ENCODE measurements at places on chromosomes 2 and 18.
A peak's percentile ranks its signal among the peaks of the same experiment; 100 is the strongest.

GRCh38 chr2:25797620-25798488 is 80.4 kb downstream of the ASXL2 start:
- DNase-seq, result no peak

GRCh38 chr2:108106731-108107130 is 120.4 kb downstream of the SLC5A7 start:
- no peak for DNase-seq

- no peak for DNase-seq
Observed at GRCh38 chr2:114717049-114717448, 274.6 kb downstream of the DPP10 start.

- no peak for DNase-seq
Observed at GRCh38 chr2:48162742-48163141, 256.4 kb upstream of the FBXO11 start.

GRCh38 chr2:187803816-187804215 is 249.6 kb upstream of the TFPI start:
- DNase-seq, result no peak

- no peak for DNase-seq
Observed at GRCh38 chr18:11307716-11308115, 158.3 kb upstream of the PIEZO2 start.

GRCh38 chr2:82959727-82960126 is 1499.4 kb downstream of the SUCLG1 start:
- no peak for DNase-seq

GRCh38 chr2:53182601-53183000 is 585.0 kb upstream of the CHAC2 start:
- no peak for DNase-seq

DNA sequence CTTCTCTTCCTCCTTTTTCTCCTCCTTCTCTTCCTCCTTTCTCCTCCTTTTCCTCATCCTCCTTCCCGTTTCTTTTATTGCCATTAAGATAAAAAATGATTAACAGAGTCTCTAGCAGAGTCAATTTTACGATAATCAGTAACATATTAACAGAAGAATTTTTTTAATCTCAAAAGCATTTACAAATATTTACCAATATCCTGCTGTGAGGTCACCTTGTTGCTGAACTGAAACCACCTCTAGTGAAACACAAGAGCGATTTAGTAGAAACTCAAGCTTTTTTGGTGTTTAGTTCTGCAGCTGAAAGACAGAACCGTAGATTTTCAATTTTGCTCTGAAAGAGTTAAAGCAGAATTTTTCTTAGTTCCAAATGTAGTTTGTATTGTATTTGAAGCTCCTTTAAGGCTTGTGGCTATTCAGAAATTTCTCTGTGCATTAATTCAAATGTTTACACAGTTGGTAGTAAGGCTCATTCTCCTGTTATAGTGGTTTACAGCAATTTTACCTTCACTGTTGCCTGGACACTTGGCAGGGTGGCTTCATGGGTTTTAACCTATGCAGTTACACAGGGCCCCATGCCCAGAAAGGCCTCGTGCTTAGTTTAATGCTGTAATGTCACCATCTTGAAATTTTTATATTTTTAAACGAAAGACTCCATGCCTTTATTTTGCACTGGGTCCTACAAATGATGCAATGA is 1106.6 kb upstream of the FAM98A start:
- DNase-seq, result no peak

GRCh38 chr2:118044854-118045253 is 31.0 kb upstream of the CCDC93 start:
- DNase-seq, result no peak

GRCh38 chr2:65367524-65367923 is 64.9 kb downstream of the SPRED2 start:
- DNase-seq, result no peak

- DNase-seq, result no peak
Observed at GRCh38 chr2:18047896-18048657, 169.6 kb downstream of the KCNS3 start.

DNA sequence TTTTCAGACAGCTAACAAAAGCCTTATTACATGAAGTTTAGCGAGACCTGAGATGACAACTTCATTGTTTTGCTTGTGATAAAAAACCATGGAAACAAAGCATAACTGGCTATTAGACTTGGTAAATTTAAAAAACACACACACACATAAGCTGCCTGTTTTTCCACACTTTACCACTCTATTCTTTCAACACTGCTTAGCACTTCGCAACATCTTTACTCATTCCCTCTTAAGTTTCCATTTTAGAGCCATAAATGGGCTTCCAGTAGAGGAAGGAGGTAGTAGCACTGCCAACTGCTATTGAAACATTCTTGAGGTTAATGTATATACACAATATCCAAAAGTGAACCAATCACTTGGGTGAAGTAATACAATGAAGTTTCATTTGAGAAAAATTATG is 54.1 kb downstream of the BAZ2B start:
- no peak for DNase-seq

DNA sequence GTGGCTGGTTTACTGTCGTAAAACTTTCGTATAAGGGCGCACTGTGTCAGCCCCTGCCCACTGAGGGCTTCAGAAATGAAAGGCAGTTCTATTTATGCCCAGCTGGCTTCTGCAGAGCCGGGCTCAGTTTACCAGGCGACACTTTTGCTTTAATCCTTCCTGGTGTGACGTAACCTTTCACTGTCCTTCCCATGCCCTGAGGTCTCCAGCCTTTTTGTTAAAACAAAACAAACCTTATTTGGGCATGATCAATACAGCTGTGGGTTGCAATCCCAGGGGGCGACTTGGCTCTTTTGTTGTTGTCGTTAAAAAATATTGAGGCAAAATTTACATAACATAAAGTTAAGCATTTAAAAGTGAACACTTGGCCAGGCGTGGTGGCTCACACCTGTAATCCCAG is 85.3 kb downstream of the AGAP1 start:
- no peak for DNase-seq

DNA sequence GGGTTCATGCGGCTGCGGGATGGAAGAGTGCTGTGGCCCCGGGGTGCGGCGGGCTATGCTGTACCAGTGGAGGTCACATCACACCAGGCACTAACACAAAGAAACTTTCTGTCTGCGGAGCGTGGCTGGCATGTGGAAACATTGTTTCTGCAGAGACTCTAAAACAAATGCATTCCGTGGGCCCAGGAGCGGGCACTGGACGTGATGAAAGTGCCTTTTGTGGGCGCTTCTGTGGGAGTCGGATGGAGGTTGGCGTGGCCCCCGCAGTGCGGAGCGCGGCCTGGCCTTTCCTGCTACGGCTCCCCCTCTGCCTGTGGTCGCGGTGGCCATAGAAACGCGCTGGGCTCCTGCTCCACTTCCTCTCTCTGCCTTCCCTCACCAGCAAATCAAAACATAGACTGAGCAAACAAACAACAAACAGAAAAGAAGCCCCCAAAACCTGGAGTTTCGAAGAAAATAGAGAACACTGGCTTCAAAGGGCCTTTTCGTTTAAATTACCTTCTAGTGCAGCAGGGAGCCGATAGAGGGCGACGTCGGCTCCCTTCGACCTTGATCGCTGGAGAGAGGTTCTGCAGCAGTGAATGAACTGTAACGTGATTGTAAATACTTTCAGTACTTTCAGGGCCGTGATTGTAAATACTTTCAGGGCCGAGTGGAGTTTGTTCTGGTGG is 51.4 kb downstream of the KIF5C start:
- DNase-seq, result peak; percentile 31

DNA sequence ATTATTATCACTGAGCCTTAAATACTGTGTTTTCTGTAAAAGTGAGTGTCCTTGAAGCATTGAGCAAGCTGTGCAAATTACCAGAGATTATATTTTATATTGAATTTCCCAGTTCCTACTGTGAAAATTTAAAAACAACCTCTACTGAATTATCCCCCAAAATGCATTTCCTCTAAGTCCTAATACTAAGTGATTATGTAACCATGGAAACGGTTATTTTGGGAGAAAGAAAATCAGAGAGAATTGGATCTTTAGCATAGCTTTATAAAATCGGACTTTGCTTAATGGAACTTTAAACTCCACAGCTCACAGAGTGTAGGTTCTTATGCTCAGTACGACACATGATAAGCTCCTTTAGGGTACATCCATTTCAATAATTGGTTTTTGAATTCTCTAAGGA is 19.3 kb upstream of the CHMP1B start:
- DNase-seq, result no peak

DNA sequence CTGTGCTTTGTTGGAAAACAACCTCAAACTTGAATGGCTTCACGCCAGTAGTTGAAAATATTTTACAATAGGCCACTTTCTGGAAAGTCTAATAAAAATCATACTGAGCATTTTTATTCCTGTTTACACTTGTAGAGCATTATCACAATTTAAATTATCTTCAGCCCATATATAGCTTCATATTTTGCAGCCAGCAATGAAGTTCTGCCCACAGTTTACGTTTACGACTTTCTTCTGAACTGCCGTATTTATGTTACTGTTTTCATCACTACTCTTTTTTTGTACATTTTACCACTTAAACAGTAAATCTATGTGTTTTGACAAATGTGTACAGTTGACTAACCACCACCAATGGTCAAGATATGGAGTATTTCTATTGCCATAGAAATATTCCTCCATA is 86.2 kb downstream of the COPS8 start:
- no peak for DNase-seq

DNA sequence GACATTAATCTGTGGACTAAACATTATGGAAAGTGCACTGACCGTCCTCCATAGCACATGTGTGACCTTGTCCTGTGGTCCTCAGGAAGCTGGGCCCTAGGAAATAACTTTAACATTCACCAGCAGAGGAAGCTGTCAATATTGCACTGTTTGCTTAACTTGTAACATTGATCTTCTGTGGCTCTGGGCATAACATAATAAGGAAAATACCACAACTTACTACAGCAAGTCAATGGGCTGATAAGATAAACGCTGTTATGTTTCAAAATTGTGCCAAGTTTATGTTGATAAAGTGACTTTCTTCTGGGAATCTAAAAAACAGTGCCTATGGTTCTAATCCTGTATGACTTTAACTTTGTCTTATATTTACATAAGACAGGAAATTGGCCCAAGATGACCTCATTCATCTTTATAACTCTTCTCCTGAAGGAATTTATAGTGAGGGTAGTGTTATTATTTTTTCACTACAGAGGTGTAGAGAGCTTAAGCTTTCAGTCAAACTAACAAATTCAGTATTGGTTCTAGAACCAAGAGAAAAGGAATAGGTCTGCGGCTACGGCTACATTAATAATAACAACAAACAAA is 113.7 kb upstream of the MAP4K3 start:
- DNase-seq, result no peak

- DNase-seq, result peak; percentile 5
Observed at GRCh38 chr2:196337208-196337953, 166.0 kb upstream of the STK17B start.

- DNase-seq, result no peak
Observed at GRCh38 chr2:228876276-228876675, 394.8 kb downstream of the PID1 start.

DNA sequence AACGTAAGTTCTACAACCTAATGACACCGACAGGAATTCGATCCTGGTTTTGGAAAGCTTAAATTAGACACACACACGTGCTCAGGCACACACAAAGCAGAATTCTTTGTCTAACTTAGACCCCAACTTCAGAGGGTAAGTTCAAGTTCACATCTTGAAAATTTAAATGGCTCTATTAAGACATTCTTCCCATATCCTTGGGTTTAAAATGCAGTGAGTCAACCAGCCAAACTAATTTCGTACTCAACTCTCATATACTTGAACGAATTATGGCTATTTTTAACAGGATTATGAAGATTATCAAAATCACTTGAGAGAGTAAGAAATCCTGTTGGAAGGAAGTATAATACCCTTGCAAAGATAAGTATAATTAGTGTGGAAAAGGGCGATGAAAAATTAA is 53.2 kb upstream of the ARL4C start:
- DNase-seq, result no peak

DNA sequence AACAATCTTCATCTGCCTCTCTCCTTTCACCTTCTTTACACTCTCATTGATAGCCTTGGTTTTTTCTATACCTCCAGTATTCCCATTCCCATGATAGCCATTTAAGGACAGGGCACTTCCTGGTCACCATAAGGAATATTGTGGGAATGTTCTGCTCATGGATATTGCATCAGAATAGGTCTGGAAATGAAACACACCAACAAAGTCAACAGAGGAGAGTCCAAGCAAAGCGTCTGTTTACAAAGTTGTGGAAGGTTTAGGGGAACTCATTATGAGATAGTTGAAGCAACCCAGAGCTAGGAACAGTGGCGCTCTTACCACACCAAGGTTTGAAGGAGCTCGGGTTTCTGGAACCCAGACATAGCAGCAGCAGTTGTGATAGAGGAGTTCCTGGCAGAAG is 150.3 kb upstream of the TNP1 start:
- DNase-seq, result no peak

GRCh38 chr2:191010887-191011885 is 2.8 kb downstream of the STAT1 start:
- DNase-seq, result no peak

DNA sequence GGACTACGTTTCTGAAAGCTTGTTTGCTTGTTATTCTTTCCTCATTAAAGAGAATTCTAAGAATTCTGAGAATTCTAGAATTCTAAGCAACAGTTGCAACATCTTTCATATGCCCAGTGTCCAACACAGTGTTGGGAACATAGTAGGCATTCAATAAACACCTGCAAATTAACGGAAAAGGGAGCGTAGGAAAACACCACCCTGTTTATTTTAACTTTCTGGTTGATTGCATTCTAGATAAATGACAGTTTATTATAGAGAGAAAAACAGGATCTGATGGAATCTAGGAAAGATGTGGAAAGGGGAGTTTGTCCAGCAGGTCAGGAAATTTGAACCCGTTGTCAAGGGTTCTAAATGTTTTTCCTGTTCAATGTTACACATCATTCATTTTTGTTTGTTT is 24.2 kb upstream of the EFEMP1 start:
- no peak for DNase-seq

GRCh38 chr2:40227210-40227609 is 224.7 kb downstream of the SLC8A1 start:
- no peak for DNase-seq

- DNase-seq, result no peak
Observed at GRCh38 chr2:134869946-134870736, 31.7 kb downstream of the ACMSD start.

DNA sequence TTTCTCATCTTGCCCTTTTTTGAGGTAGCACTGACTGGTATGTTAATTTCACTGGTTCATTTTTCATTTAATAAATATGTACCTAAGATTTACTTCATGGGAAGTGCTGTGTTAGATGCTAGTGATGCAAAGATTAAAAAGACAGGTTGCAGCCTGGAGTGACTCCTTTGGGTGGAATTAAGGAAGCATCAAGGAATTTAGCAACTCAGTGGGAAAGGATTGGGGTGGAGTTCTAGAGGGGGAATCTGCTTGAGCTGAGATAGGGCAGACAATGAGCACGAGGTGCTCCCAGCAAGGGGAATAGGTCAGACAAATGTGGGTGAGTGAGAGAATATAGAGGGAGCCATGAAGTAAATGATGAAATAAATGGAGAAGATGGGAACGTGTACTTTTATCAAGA is 57.0 kb downstream of the LYPD6 start:
- no peak for DNase-seq
